ENCODE measurements at places on chromosomes 2 and 18. TPM values are rescaled to one million over a fixed set of nuclear protein-coding genes. Genes with fewer than 3 reads are reported as not detected.
A peak's percentile ranks its signal among the peaks of the same experiment; 100 is the strongest.

Gene CCDC141
- 4.8 TPM for total RNA-seq

DNA sequence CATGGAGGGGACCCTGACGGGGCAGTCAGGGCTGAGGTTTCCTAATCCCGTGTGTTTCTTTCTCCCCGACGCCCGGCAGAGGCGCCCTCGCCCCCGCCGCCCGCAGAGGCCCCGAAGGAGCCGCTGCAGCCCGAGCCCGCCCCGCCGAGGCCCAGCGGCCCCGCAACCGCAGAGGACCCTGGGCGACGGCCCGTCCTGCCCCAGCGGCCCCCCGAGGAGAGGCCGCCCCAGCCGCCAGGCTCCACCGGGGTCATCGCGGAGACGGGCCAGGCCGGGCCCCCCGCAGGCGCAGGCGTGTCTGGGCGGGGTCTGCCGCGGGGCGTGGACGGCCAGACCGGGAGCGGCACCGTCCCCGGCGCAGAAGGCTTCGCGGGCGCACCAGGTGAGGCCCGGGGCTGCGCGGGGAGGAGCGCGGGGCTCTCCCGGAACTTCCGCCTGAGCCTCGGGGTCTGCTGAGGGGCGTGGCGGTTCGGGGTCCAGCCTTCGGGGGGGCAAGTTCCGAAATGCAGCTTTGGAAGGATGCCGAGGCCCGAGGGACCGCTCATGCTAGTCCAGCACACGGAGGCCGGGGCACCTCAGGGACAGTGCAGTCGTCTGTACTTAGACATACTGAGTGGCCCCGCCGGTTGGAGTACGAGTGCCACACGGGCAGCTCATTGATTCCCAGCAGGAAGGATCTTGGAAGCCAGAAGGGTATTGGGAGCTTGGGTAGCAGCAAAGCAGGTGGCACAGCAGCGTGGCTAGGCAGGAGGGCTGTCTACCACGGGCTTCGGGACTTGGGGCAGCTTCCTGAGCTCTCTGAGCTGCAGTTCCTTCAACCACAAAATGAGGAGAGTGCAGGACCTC lies 60.1 kb downstream of the EMILIN2 start:
- H3K4me1 ChIP-seq: peaks cover 36% of the 10 kb centered on the region
- H3K36me3 ChIP-seq: peaks cover 5% of the 10 kb centered on the region
- H3K27ac ChIP-seq: peak overlapping the region; percentile 8
- H3K27me3 ChIP-seq: no peaks in the 10 kb centered on the region

- no peak overlapping the region for H3K4me3 ChIP-seq
- no peak for DNase-seq
- H3K4me1 ChIP-seq: peaks cover 15% of the 10 kb centered on the region
These were observed 101.3 kb upstream of the ETAA1 start for GRCh38 chr2:67295851-67296250.

DNA sequence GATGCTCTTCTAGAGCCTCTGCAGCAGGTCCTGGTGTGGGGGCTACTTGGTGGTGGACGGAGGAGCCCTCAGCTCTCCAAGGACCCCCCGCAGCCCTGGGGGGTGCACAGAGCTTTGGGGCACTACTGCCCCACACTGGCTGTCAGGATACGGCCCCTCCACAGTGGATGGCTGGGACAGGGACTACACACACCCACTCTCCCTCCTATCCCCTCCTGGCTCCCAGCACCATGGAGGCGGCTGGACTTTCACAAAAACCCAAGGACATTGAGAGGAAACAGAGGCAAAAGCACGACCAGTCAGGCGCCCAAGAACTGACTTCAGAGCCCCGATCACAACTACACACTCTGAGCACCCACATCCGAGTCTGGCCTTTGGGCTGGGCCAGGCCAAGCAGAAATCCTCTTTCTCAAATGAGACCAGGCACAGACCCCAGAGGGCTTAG lies 12.6 kb downstream of the GPR35 start:
- H3K27me3 ChIP-seq: no peaks in the 10 kb centered on the region
- no peak overlapping the region for H3K27ac ChIP-seq
- DNase-seq: no peak
- no peaks in the 10 kb centered on the region for H3K36me3 ChIP-seq
- H3K4me1 ChIP-seq: no peaks in the 10 kb centered on the region

DNA sequence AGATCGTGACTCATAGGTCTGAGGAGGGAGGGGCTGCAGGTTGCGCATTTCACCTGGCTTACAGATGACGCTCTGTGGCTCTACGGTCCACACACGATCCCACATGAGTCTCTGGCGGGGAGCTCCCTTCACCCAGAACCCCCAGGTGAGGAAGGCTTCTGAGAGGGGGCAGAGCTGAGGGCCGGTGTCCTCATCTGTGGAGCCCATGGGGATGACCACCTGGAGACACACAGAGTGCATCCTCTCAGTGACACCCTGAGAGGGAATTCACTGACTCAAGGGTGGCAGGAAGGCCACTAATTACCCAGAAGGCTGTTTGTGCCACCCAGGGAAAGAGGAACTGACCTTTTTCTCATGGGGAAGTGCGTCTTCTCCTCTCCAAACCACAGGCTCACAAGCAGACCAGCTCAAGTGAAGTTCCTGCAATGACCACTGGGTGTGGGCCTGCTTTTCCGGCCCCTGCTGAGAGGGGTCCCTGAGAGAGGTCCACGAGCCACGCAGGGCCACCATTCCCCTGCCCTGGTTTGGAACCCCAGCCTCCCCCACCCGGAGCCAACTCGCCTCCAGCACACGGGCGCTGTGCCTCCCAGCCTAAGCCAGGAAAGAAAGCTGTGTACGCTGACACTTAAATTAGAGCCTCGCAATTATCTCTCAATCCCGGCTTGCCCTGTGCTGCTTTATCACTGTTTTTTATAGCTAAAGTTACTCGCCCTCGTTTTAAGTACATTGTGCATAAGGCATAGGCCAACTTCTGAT lies 114.1 kb downstream of the BCL11A start:
- no peak for DNase-seq
- no peaks in the 10 kb centered on the region for H3K4me1 ChIP-seq
- H3K27ac ChIP-seq: no peak overlapping the region
- no peaks in the 10 kb centered on the region for H3K27me3 ChIP-seq
- no peak overlapping the region for H3K4me3 ChIP-seq

DNA sequence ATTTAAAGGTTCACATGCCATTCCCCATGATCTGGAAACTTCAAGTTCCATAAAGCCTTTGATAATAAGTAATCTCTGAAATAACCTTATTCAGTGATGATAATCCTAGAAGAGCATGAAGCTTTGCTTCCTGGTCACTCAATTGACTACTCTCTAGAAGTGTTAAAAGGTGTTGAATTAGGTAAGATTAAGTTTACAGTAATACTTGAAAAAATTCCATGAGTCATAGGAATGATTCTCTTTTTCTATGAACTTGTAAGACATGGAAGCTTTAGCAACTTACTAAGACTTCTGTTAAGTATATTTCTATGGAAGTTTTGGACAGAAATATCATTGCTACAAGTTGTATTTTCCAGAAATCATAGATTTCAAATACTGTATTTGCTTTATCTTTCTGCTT lies 100.6 kb downstream of the MYO1B start:
- no peaks in the 10 kb centered on the region for H3K4me1 ChIP-seq
- H3K4me3 ChIP-seq: no peak overlapping the region
- no peak overlapping the region for H3K27ac ChIP-seq
- DNase-seq: no peak

- H3K36me3 ChIP-seq: no peaks in the 10 kb centered on the region
- no peak overlapping the region for H3K4me3 ChIP-seq
- H3K4me1 ChIP-seq: peaks cover 21% of the 10 kb centered on the region
- H3K27me3 ChIP-seq: no peaks in the 10 kb centered on the region
- no peak for DNase-seq
These were observed 7.2 kb downstream of the BOLL start for GRCh38 chr2:197777823-197778407.

Gene PPP1R1C
- total RNA-seq: not detected
